ENCODE measurements at places on chromosomes 6 and 20.

DNA sequence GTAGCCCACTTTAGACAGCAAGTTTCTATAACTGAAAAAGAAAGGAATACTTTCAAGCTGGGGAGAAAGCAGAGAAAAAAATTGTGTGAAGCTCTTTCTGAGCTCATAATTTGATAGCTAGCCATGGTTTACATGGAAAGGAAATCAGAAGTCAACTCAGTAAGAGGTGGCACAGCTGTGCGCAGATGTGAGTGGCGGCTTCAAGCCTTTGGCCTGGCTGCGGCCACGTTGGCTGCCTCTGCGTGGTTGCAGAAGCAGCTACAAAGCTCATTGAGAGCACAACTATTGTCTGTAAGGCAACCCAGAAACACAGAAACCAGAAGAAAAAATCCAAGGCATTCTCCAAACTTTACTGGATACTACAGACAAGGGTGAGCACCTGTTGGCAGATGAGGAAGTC is 136.9 kb downstream of the SASH1 start:
- no peak for DNase-seq

- DNase-seq, result no peak
These were observed 46.9 kb upstream of the POU3F2 start for GRCh38 chr6:98787435-98787834.

DNA sequence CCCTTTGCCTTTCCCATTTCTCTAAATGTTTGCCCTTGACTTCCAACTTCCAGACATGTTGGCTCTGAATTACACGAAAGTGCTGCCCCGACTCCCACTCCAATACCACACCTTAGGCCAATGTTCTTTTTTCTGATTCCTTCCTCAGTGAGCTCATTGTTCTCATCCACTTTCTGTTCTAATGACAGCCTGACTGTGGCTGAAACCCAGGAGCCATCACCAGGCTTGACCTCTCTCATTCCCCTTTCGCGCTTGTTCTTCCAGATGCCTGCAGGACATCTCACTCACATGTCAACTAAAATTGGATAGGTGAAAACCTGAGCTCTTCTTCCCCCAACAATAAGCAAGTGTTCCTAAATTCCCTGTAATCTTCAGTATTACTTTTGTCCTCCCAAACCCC is 40.4 kb downstream of the PTPRK start:
- DNase-seq, result no peak

DNA sequence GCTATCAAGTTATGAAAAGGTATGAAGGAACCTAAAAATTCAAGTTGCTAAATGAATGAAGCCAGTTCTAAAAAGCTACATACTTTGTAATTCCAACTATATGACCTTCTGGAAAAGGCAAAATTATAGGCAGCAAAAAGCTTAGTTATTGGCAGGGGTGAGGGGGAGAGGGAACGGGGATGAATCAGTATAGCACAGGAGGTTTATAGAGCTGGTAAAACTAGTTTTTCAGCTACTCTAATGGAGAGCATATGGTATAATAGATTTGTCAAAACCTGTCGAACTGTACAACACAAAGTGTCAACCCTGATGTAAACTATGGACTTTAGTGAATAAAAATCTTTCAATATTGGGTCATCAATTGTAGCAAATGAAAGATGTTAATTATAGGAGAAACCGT is 18.7 kb downstream of the MANEA start:
- no peak for DNase-seq

DNA sequence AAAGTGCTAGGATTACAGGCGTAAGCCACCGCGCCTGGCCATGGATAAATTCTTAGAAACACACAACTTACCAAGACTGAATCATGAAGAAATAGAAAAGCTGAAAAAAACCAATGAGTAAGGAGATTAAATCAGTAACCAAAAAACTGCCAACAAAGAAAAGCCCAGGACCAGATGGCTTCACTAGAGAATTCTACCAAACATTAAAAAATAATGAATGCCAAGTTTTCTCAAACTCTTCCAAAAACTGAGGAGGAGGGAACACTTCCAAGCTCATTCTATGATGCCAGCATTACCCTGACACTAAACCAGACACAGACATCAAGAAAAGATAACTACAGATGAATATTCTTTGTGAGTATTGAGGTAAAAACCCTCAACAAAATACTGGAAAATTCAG is 44.3 kb downstream of the USP49 start:
- no peak for DNase-seq

DNA sequence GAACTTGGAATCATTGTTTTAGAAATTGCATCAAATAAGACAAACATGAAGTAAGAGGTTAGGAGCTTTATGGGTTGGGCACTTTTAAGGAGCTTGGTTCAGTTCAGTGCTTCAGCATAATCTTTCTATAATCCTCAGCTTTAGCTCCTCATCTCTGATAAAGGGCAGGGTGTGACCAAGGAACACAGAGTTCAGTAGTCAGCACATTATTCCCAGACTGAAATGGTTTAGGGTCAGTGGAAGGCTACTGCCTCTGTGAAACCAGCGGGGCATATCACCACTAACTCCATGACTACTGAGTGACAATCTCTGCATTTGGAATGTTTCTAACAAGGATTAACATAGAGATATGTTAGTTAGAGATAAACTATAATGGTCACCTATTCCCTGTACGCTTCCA is 36.9 kb downstream of the CRYBG1 start:
- no peak for DNase-seq

GRCh38 chr6:130055271-130055670 is 36.9 kb downstream of the L3MBTL3 start:
- DNase-seq, result no peak

DNA sequence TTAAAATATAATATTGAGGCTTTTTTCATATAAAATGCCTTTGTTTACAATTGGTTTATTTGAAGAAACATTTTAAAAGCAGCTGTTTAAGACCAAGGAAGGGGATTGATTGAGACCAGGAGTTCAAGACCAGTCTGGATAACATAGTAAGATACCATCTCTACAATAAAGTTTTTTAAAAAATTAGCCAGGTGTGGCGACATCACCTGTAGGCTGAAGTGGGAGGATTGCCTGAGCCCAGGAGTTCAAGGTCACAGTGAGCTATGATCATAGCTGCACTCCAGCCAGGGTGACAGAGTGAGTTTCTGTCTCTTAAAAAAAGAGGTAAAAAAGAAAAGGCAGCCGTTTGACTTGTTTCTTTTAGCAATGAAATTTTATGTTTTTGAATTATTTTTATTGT is 117.0 kb downstream of the STXBP5 start:
- DNase-seq, result no peak

DNA sequence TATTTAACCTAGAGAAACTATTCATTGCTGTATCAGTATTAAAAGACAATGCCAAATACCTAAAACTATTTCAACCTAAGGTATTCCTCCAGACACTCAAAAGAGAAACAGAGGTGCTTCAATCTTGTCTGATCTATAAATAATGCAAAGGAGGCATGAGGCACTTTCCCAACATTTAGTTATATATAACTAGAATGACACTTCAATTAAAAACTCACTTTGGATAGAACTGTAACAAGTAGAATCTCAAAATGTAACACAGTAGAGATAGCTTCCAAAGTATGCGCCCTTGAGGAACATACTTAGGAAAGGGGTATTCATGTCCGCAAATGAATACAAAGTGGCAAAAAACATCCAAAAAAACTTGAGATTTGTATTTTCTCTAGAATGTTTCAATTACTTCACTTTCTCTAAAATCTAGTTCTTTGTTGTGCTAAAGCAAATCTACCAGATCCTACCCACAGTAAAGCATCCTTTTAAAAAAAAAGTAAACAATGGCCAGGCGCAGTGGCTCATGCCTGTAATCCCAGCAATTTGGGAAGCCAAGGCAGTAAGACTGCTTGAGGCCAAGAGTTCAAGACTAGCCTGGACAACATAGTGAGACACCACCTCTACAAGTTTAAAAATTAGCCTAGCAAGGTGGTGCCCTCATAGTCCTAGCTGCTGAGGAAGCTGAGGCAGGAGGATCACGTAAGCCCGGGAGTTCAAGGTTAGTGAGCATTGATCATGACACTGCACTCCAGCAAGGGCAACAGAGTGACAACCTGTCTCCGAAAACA is 10.3 kb downstream of the SYNCRIP start:
- DNase-seq, result no peak

DNA sequence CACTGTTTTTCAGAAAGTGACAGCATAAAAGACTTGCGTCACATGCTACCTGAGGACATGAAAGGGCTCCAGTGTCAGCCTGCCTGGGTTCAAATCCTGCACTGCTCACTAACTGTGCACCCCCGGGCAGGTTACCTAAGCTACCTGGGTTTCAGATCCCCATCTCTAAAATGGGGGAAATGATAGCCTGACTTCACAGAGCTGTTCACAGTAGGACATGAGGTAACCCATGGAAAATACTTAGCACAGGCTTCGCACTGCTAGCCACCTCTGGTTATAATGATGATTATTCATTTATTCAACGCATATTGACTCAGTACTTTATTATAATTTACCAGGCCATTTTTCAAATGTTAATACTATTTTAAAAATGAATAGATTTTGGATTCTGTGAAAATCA is 23.0 kb downstream of the TBC1D7 start:
- no peak for DNase-seq

DNA sequence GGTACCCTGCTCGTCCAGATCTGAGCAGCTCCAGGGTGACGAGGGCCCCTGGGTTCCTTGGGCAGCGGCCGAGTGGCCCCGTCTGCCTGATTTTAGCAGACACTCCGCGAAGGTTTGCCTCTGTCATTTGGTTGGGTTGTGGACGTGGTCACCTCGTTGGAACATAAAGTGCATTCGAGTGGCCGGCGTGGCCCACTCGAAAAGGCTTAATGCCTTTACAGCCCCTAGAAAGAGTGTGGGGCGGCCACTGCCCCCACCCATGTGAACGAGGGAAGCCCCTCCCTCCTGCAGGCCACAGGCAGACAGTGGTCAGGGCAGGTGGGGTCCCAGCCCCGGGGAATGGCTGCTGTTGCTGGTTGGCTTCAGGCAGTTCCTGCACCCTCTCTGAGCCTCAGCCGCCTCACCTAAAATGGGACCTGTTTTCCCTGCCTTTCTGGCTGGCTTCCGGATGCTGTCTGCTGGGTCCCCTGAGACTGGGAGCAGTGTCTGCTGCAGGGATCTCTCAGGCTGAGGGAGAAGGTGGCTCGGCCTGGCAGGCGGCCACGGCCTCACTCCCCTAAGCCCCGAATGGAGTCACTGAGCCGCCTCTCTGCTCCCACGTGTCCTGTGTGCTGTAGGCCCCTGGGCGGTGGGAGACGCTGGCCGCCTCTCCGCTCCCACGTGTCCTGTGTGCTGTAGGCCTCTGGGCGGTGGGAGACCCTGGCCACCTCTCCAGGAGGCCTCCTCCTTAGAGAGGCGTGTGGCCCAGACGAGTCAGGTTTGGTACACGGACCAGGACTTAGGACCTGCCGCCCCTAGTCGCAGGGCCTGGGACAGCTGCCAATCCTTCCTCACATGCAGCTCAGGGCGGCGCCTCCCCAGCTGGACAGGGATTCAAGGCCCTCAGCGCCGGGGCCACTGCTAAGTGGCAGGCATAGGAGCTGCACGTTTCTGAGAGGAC is 233.0 kb downstream of the ERMARD start:
- no peak for DNase-seq

- no peak for DNase-seq
These were observed 114.4 kb upstream of the MAP3K7 start for GRCh38 chr6:90701146-90701781.
